ENCODE measurements at places on chromosomes 2 and 18. TPM values are rescaled to one million over a fixed set of nuclear protein-coding genes. Genes with fewer than 3 reads are reported as not detected.

The SERPINB3 gene
- total RNA-seq = not detected

The TWIST2 gene
- total RNA-seq = 5.0 TPM

The TCF7L1 gene
- 2.3 TPM for total RNA-seq

The AMER3 gene
- not detected for total RNA-seq

The FAM237A gene
- not detected for total RNA-seq

The FSHR gene
- not detected for total RNA-seq

The GPR35 gene
- total RNA-seq = 1.1 TPM

The LINC00305 gene
- not detected for total RNA-seq

The STEAP3 gene
- 26.3 TPM for total RNA-seq

The RNF125 gene
- 0.15 TPM for total RNA-seq

The CDC42EP3 gene
- total RNA-seq = 41.6 TPM

The MZT2B gene
- 357 TPM for total RNA-seq

The RAMP1 gene
- total RNA-seq = 48.5 TPM

The B3GNT7 gene
- 14.0 TPM for total RNA-seq

The MATN3 gene
- total RNA-seq = 1.9 TPM

The TNFRSF11A gene
- 6.3 TPM for total RNA-seq

The DYNAP gene
- not detected for total RNA-seq

The ZSWIM2 gene
- total RNA-seq = not detected

The C2orf92 gene
- 11.2 TPM for total RNA-seq

The TDRD15 gene
- total RNA-seq = 1.9 TPM

The GAD1 gene
- 4.3 TPM for total RNA-seq

The ECEL1 gene
- total RNA-seq = not detected

The FEV gene
- not detected for total RNA-seq

The ST6GAL2 gene
- not detected for total RNA-seq

The SLC8A1 gene
- total RNA-seq = 13.5 TPM

The KIF5C gene
- 0.23 TPM for total RNA-seq

The RNF144A gene
- total RNA-seq = 0.94 TPM

The UGT1A3 gene
- 67.1 TPM for total RNA-seq

The RAB11FIP5 gene
- 24.4 TPM for total RNA-seq

The CD207 gene
- not detected for total RNA-seq

The RELCH gene
- total RNA-seq = 20.1 TPM

The ZNF892 gene
- total RNA-seq = 3.1 TPM

The MGAT4A gene
- total RNA-seq = 12.2 TPM

The EVX2 gene
- not detected for total RNA-seq

The IMP4 gene
- total RNA-seq = 76.8 TPM

The MRPL30 gene
- 50.1 TPM for total RNA-seq

The SPP2 gene
- total RNA-seq = not detected

The TGFA gene
- 36.4 TPM for total RNA-seq

The B4GALT6 gene
- total RNA-seq = 5.3 TPM

The CRYGD gene
- total RNA-seq = not detected

All from PC-9 (cell line).